ENCODE measurements at places on chromosomes 12 and 14.

DNA sequence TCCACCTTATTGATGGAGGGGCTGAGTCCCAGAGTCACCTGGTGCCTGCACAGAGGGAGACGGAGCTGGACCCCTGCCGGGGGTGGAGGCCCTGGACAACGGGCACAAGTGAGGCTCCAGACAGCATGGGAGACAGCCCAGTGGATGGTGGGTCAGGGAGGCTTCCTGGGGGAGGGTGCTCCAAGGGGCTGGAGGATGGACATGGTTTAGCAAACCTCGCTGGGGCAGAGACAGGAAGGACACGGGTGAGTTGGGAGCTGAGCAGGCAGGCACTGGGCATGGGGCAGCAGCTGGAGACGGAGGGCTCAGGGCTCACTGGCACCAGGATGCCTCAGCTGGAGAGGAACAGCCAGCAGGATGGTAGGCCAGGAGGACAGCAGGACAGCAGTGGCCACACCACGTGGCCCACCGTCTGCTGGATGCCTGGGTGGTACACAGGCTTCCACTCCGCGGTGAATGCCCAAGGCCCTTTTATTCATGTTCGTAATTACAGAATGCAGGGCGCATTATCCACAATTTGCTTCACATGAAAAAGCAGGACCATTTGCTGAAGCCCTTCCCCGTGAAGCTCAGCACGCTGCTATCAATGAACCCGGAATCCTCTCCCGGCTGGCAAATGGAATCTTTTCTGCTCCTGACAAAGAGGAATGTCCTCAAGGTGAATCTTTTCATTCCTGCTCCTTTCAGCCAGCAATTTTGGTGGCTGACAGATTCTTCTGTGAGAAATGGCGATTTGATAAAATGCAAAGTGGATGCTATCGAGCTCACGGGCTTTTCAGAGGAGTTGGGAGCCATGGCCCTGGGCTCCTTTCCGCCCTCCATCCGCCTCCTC lies 138.1 kb upstream of the C14orf180 start:
- peak; percentile 3 for DNase-seq

DNA sequence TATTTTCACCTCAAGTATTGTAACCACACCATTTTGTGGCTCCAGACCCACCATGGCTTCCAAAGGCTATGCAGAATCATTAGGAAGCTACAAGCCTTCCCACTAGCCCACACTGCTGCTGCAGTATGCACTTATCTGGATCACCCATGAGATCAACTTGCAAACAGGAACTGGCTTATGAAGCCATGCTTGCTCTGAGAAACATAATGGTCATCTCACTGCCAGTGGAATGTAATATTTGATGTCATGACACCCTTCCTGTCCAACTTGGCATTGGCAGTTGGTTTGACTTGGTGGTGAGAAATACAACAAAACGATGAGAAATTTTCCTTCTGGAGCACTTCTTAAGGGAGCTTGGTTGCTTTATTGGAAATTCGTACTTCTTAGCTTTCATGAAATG lies 69.3 kb upstream of the FRMD6 start:
- DNase-seq, result no peak

DNA sequence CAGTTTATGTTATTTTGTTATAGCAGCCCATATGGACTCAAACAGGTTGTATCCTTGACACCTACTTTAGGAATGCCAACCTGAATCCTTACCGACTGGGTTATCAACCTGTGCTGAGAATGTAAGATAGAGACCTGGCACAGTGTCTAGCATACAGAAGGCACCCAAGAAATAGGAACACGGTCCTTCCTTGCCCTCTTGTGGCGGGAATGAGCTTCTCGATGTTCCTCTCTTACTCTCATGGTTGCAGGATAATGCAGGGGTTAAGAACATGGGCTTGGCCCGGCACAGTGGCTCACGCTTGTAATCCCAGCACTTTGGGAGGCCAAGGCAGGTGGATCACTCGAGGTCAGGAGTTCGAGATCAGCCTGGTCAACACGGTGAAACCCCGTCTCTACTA lies 6.5 kb downstream of the C12orf43 start:
- DNase-seq, result no peak

DNA sequence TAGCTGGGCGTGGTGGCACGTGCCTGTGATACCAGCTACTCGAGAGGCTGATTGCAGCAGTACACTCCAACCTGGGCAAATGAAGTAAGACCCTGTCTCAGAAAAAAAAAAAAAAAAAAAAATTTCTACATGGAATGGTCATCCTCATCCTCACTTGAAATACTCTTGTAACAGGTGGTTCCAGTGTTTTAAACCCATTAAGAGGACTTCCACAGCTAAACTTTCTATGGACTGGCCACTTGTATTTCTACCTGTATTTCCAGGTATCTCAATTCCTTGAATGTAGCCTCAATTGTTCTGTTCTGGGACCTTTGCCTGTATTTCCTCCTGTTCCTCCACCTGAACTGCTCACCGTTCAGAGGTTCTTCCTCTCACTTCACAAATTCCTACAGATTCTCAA lies 11.8 kb upstream of the PHLDA1 start:
- no peak for DNase-seq

- DNase-seq, result no peak
These were observed 10.1 kb downstream of the MLF2 start for GRCh38 chr12:6742834-6743233.

DNA sequence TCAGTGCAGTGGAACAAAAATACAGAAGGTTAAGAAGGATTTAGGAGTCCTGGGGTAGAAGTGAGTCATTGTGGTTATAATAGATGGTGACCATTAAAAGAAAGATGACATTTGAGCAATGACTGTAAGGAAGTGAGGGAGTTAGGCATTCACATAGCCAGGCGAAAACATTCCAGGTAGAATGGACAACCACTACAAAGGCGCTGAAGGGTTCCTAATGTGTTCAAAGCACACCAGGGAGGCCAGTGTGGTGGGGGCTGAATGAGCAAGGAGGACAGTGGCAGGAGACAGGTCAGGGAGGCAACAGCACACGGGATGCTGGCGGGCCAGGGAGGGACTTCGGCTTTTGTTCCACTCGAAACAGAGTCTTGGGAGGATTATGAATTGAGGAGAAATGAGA lies 129.9 kb downstream of the NPAS3 start:
- DNase-seq, result no peak
